ENCODE measurements at places on chromosomes 12 and 14.

DNA sequence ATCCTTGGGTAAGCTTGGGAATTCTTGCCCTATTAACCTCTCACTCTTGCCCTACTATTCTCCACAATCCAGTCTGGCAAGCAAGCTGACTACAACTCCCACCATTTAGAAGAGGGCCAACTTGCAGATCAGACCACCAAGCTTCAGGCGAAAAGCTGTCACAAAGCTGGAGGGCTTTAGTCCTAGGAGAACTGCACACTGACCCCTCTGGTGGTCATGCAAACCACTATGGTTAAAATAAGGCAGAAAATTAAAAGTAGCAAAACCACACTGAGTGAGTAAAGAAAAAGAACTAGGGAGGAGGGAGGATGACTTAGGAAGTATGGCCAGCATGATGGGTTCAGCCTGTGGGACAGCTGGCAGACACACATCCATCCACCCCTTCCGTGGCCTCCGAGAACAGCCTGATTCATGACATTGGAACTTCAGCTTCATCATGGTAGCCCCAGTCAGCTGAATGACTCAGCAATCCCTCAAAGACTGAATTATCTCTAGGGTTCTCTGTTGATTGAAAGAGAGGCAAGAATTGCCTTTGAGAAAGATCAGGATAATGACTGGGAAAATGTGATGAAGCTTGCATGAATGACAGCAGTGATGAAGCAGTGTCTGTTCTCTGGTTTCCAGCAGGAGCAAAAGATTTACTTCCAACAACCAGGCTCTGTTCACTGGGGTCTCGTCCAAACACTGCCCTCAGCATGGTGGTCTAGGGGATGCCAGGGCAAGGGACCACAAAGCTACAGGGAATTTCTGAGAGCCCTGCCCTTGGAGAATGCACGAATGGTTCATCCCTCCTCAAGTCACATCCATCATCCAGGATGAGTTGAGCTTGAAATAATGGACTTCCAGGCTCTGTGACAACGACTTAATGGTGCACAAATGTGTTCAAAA, 24.4 kb downstream of the PITPNM2 start:
- DNase-seq: no peak

DNA sequence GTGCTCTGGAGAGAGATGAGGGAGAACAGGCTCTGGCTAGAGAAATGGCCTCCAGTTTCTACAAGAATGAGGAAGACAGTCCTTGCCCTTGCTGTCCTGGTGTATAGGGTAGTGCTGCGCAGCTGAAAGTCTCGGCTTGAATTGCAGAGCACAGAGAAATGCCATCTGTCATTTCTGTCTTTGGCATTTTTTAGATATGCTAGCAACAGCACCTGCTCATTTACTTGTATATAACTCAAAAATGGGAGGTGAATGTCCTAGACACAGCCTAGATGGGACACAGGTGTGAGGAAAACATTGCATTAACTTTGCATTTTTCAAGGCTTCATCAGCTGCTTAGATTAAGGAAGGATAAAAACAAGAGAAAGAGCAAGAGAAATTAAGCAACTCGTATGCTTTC, 35.8 kb downstream of the GPR19 start:
- DNase-seq: no peak

DNA sequence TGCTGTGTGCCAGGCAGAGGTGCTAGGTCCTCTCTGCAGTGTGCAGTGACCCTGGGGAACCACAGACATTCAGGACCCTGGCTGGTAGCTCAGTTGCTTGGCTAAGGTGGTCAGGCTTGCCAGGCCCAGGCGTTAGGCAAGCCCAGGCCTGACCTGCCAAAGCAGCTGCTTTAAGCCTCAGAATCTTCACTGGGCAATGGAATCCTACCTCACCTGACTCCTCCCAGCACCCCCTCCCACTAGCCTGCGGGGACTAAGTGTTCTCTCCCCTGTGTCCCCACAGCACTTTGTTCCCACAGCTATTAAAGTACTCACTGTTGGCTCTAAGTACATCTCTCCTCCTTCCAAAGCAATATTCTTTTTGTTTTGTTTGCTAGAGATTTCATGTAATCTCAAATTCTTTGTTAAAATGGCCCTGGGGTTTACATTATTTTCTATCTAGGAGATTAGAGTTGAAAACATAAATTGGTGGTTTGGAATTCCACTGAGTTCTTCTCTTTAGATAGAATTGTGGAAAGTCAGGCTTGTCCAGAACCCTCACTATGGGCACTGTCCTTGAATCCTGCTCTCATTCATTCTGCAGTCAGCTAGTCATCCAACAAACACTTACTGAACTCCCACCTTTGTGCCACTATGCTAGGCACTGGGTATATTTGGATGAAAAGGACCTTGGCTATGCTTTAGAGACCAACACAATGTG, 44.4 kb downstream of the DGLUCY start:
- no peak for DNase-seq

- DNase-seq: no peak
Observed at GRCh38 chr12:76379261-76379660, 31.0 kb upstream of the BBS10 start.

- DNase-seq: no peak
Observed at GRCh38 chr12:1220127-1221092, 229.4 kb downstream of the ERC1 start.

DNA sequence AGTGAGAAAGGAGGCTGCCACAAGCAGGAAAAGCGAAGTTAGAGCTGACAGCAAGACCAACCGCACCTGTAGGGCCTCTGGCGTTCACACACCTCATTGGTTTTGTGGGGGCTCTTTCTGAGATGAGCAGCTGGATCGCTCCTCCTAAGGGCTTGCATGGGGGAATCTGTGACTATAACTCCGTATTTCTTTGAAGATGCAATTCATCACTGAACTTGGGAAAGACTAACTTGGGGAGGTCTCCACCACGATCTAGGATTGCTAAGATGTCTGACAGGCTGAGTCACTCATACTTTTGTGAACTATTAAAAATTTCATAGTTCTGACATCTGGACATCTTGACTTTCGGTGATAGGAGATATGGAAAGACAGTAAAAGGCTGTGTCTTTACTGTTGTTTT, 173.6 kb downstream of the ETV6 start:
- no peak for DNase-seq

DNA sequence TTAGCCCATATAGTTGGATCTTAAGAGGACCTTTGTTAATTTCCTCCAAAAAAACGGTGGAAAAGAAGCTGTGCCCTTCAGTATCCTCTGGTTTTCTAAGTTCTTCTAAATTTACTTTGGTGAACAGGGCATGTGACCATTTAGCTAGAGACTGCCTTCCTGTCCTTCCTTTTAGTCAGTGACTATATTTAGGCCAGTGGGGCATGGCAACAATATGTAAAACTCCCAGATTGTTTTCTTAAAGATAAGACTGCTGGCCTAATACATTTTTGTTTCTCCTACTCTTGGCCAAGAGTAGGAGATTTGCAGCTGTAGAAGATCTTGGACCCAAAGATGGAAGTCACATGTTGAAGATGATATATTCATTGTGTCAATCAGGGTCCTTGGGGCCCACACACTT, 325.1 kb upstream of the DCN start:
- no peak for DNase-seq

DNA sequence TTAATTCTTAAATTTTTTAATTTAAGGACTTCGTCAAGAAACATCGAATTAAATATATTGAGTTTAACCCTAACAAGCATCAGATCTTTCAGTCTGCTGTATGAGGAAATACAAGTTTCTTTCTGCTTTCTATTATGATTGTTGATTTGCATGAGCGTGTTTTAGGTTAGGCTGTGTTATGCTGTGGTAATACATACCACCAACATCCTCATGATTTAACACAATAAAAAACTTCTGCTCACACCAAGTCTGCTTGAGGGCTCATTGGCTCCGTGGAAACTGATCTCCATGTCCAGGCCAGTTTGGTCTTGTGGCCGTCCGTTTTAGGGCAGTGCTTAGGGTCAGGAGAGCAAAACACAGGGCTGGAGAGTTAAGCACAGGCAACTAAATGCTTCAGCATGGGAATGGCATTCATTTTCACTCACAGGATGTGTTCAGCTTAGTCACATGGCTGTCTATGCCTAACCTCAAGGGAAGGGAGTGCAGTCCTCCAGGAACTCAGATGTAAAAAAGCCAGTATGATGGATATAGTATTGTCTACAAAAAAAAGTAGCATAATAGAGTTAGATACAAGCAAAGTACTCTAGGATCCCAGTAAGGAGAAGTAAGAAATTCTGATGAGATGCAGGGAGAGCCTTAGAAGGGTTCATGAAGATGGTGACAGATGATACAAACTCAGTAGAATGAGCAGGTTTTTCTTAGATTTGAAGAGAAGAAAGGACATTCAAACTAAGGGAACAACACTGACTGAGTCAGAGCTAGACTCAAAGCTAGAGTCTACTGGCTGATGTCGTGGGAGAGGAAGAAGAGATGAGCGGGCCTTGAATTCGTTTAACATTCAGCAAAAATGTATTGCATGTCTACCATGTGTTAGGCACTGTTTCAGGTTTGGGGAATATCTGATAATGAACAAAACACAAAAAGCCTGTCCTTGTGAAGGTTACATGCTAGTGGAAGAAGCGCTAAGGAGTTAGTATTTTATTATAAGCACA, 16.3 kb downstream of the MARK3 start:
- no peak for DNase-seq

- DNase-seq: no peak
Observed at GRCh38 chr14:50775357-50775756, 55.6 kb downstream of the NIN start.

DNA sequence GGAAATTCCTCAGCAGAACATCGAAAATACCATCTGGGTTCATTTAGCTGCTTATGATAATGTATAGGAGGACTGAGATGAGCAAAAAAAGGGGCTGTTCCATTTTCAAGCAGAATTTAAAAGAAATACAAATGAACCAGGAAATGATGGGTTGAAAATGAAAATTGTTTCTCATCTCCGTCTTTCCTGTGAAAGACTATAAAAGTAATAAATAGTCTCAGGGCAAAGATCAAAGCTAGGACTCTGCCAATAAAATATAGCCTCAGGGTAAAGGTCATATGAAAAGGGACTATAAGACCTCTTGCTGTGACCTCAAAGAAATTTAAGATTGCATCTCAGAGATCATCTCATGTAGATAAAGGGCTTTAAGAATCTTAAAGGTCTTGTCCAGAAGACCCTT, 478.0 kb downstream of the BTG1 start:
- no peak for DNase-seq

GRCh38 chr12:86917121-86917520, 660.9 kb upstream of the MGAT4C start:
- DNase-seq: no peak

All from left forelimb (tissue), 1 donor.